SJSA1 (cell line): ENCODE measurements at places on chromosomes 11 and 22. TPM values are rescaled to one million over a fixed set of nuclear protein-coding genes. Genes with fewer than 3 reads are reported as not detected.

Gene DSCAML1
- 0.03 TPM in 1 of 2 replicates, not detected in the other for total RNA-seq

Gene SAA1
- not detected in 2 replicates for total RNA-seq

Gene HPX
- total RNA-seq, result 0.32 TPM in 1 of 2 replicates, not detected in the other

Gene SMTNL1
- total RNA-seq, result not detected in 2 replicates

Gene SDHAF2
- 70.6 and 71.9 TPM in 2 replicates for total RNA-seq

Gene NRXN2
- total RNA-seq, result not detected in 2 replicates

Gene ARHGAP8
- total RNA-seq, result not detected in 2 replicates

Gene CLMP
- 21.6 and 39.6 TPM in 2 replicates for total RNA-seq

- H3K4me3 ChIP-seq, result no peak overlapping the region
- H3K27ac ChIP-seq, result no peak overlapping the region
- DNase-seq, result no peak
- no peaks in the 10 kb centered on the region for H3K27me3 ChIP-seq
- no peaks in the 10 kb centered on the region for H3K4me1 ChIP-seq
Observed at GRCh38 chr11:111177037-111177871, 68.3 kb upstream of the POU2AF2 start.

GRCh38 chr11:65552388-65552951, 5.7 kb downstream of the LTBP3 start:
- peaks cover 12% of the 10 kb centered on the region for H3K36me3 ChIP-seq
- DNase-seq, result no peak
- H3K4me3 ChIP-seq, result no peak overlapping the region
- H3K27me3 ChIP-seq, result no peaks in the 10 kb centered on the region

DNA sequence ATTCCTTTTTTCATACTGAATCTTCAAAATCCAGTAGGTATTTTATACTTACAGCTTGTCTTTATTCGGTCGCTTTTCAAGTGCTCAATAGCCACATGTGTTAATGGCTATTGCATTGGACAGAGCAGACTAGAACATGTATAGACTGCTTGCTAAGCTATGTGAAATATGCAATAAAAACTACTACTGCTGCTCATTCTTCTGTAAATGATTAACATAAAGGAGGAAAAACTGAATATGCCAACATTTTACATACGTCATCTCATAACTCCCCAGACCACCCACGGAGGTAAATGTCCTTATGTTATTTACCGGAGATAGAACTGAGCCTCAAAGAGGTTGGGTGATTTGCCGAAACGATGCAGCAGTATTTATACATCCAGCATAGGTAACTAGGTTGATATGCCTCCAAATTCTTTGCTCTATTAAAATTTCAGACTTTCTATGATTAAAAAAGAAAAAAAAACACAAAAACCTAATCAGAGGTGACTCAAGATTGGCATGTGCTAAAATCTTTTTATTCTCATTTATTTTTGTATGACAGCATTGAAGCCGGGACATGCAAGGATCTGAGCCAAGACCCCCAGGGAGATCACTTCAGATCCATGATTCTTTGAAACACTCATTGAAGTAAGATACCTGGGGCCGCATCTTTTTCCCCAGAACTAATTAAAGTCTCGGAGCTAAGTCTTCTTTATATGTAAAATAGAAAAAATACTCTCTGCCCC, 78.5 kb upstream of the OR5AK2 start:
- H3K27me3 ChIP-seq, result no peaks in the 10 kb centered on the region
- peaks cover 17% of the 10 kb centered on the region for H3K4me1 ChIP-seq
- peak; percentile 52 for DNase-seq
- H3K4me3 ChIP-seq, result no peak overlapping the region
- H3K27ac ChIP-seq, result peak overlapping the region; percentile 50

DNA sequence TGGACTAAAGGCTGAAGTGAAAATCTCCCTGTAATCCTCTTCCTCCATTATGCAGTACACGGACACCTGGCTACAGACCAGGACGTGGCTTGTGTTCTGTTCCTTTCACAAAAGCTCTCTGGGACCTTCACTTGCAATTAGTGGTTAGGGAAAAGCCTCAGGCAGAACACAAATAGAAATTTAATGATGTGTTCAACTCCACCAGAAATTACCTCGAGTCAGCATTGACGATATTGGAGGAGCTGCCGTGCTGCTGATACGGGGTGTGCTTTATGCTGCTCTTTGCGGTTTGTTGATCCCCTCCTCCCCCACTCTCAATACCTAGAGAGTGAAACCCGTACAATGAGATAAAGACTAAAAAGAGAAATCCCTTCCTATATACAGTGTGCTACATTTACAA, 48.9 kb downstream of the POLD3 start:
- no peaks in the 10 kb centered on the region for H3K27me3 ChIP-seq
- no peak overlapping the region for H3K4me3 ChIP-seq
- H3K4me1 ChIP-seq, result peaks cover 19% of the 10 kb centered on the region

DNA sequence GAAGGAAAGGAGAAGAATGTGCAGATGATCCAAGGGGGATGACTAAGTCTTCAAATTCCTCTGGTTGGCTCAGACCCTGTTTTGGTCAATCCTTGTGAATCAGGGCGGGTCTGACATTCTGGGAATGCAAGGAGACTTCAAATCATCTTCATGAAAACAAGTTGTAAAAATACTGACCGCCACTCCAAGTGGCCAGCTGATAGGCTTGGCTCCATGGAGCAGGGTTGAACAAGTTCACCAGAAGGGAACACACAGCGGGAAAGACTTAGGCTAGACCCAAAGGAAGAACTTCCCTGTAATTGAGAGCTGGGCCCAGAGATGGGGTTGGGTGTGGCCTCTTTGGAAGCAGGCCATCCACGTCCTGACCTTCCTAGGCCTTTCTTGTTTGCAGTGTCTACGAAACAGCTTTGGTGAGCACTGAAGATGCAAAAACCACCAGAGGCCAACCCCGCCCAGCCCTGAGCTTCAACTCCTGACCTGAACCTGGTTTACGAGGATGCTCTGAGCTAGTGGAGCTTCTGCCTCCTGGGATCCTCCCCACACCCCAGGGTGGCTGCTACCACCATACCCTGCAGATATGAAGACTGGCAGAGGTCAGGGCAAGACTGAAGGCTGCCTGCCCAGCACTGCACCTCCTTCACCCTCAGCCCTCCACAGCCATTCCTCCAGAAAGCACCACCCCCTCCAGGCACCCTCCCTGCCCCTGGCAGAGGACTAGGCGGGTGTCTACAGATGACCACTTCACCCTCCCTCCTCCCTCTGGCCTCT, 26.1 kb downstream of the GDPD5 start:
- H3K4me1 ChIP-seq, result peaks cover 17% of the 10 kb centered on the region
- H3K27me3 ChIP-seq, result no peaks in the 10 kb centered on the region
- peak; percentile 70 for DNase-seq
- no peak overlapping the region for H3K4me3 ChIP-seq

DNA sequence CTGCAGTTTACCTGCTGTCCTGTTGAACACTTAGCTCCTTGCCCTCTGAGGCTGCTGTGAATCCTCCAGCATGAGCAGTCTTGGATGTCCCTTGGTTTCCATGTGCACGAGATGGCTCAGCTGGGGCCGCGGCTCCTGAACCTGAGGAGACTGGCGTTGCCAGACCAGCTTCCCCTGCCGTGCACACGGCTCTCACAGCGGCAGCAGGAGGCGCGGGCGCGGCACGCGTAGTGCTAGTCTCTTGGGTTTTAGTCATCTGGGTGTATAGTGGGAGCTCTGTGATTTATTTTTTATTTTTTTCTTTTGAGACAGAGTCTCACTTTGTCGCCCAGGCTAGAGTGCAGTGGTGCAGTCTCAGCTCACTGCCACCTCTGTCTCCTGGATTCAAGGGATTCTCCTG, 54.8 kb downstream of the MUC6 start:
- no peak overlapping the region for H3K4me3 ChIP-seq
- no peaks in the 10 kb centered on the region for H3K27me3 ChIP-seq
- DNase-seq, result no peak
- no peak overlapping the region for H3K27ac ChIP-seq

DNA sequence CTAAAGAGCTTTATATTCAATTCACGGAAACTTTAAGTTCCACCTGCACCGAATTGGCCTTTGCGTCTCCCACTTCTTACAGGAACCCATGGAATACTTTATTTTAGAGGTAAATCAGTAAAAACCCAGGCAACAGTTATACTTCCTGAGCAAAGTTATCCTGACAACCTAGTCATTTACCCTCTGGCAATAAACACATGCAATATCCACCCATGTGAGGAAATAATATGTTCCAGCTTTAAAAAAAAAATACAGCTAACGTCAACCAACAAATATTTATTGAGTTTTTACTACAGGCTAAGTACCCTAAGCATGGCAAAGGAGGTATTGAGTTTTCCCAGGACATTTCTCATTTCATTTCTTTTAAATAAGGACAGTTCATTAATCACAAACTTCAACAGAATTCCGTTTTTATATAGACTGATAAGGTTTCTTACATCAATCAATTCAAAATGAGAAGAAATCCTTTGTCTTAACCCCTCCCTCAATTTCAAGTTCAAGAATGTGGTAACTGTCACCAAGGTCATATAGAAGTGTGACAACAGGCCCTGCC, 38.3 kb upstream of the CCDC34 start:
- H3K27ac ChIP-seq, result no peak overlapping the region
- H3K27me3 ChIP-seq, result no peaks in the 10 kb centered on the region
- no peaks in the 10 kb centered on the region; the same call in 1 of the 2 replicates for H3K36me3 ChIP-seq
- no peak for DNase-seq
